Fibroblast of skin of left biceps (primary cell): ENCODE measurements at places on chromosomes 2 and 18.

DNA sequence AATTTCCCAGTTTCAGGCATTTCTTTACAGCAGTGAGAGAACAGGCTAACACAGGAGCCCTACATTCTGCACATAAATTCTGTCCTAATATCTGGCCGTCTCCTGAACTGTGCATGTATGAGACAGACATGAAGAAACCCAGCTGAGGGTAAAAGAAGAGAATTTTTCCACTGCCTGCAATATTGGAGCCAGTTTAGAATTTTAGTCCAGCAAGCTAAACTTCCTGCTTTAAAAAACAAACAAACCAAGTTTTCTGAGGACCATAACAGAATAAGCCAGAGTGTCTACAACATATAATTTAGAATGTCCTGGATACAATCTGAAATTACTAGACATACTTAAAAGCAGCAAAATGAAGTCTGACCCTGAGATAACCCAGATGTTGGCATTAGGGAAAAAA lies 215.1 kb upstream of the KLHL29 start:
- no peak for DNase-seq

GRCh38 chr2:47720559-47720958 lies 62.4 kb upstream of the MSH6 start:
- no peak for DNase-seq

GRCh38 chr2:216621292-216621691 lies 11.9 kb upstream of the IGFBP2 start:
- DNase-seq = no peak

- no peak for DNase-seq
Measured at GRCh38 chr2:130318906-130319305, 23.8 kb upstream of the IMP4 start.

GRCh38 chr2:159226059-159226461 lies 60.4 kb downstream of the WDSUB1 start:
- no peak for DNase-seq
